ENCODE measurements at places on chromosomes 5 and 9. TPM values are rescaled to one million over a fixed set of nuclear protein-coding genes. Genes with fewer than 3 reads are reported as not detected.
A peak's percentile ranks its signal among the peaks of the same experiment; 100 is the strongest.

- H3K27me3 ChIP-seq = peaks cover 16% of the 10 kb centered on the region
- H3K4me1 ChIP-seq = no peaks in the 10 kb centered on the region
- no peaks in the 10 kb centered on the region for H3K36me3 ChIP-seq
Measured at GRCh38 chr5:180201051-180201987, 7.7 kb downstream of the RASGEF1C start.

DNA sequence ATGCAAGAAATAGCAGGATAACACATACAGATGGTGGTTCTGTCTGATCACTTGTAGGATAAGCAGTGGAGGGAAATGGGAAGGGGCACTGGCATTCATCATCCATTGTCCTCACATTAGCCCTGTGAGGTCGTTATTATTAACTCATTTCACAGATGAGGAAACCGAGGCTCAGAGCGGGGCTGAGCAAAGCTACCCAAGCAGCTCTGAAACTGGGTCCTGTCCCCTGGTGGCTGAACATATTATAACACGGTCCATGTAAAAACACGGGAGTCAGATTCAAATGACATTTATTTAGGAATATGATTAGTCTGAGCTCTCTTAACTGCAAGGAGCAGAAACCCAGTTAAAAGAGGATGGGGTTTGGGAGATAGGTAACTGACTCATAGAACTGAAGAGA, 43.1 kb downstream of the HRH2 start:
- H3K36me3 ChIP-seq = peaks cover 47% of the 10 kb centered on the region
- H3K27me3 ChIP-seq = no peaks in the 10 kb centered on the region
- no peak overlapping the region for H3K4me3 ChIP-seq
- no peak for DNase-seq
- peaks cover 9% of the 10 kb centered on the region for H3K4me1 ChIP-seq

Gene PCDHB2
- not detected for total RNA-seq

DNA sequence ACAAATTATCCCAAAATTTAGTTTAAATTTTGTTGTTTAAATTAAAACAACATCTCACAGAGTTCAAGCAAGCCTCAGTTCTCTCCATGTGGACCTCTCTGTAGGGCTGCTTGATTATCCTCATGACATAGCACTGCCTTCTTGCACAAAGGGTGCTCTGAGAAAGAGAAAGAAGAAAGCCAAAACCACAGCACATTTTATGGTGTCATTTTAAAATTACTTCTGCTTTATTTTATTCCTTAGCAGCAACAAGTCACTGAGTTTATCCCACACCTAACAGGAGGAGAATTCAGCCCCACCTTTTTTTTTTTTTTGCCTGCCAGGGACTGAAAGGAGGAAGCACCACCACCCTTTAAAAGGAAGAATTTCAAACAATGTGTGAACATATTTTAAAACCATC, 12.8 kb upstream of the KCNV2 start:
- H3K36me3 ChIP-seq = peaks cover 10% of the 10 kb centered on the region
- H3K27ac ChIP-seq = no peak overlapping the region
- H3K4me1 ChIP-seq = no peaks in the 10 kb centered on the region
- H3K4me3 ChIP-seq = no peak overlapping the region

Gene SKP1
- 260 TPM for total RNA-seq

- H3K4me3 ChIP-seq = no peak overlapping the region
- no peak overlapping the region for H3K27ac ChIP-seq
- H3K4me1 ChIP-seq = peaks cover 5% of the 10 kb centered on the region
- DNase-seq = no peak
- H3K27me3 ChIP-seq = no peaks in the 10 kb centered on the region
- H3K36me3 ChIP-seq = no peaks in the 10 kb centered on the region
Measured at GRCh38 chr9:95434116-95435073, 82.4 kb downstream of the PTCH1 start.

Gene PCDH1
- total RNA-seq = not detected

DNA sequence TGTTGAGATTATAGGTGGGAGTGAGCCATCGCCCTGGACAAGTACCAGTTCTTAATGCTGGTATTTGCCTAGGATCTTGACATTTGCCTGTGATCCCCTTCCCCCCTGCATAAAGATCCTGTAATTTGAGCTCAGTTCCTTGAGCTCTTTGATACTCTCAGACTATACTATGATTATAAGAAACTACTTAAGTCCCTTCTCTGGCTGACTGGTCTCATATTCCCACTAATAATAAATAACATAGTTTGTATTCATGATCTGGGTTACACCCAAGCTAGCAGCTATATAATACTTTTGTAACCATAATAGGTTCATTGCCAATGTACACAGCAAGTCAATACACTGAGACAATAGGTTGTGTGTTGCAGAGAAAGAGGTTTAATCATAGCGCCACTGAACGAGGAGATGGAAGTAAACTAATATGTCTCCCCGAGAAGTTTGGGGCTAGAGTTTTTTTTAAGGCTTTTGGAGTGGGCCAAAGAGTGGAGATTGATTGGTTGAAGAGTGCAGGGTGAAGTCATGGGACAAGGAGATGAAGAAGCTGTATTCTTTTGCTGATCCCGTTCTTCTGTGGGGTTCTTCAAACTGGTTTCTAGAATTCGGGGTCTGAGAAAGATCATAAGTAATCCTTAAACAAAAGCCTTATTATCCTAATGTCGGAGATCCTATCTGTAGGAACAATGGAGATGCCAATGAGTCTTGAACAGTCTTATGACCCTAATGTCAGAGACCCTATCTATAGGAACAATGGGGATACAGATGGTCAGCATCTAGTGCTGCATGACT, 20.7 kb upstream of the SHOC1 start:
- no peaks in the 10 kb centered on the region for H3K27me3 ChIP-seq
- no peaks in the 10 kb centered on the region for H3K4me1 ChIP-seq
- H3K36me3 ChIP-seq = no peaks in the 10 kb centered on the region

Gene HTR4
- total RNA-seq = not detected

DNA sequence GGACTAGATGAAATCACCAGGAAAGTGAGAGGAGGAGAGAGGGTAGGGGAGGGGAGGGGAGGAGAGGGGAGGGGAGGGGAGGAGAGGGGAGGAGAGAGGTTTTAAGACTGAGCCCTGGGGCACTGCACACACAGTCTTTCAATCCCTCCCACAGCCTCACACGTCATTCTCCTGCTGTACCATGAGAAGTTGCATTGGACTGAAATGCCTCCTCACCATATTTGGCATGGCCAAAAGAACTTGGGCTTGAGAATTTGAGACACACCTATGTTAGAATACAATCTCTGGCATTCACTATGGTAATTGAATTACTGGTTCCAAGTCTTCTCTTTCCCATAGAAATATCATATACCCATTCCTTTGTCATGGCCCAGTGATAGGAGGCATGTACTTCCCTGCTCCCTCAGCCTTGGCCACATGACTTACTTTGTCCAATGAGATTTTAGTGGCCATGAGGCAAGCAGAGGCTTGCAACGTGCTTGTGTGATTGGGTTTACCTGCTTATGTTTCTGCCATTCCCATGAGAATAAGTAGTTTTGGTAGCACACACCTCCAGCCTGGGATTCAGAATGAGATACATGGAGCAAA, 133.3 kb upstream of the SMARCA2 start:
- H3K27ac ChIP-seq = no peak overlapping the region
- H3K27me3 ChIP-seq = peaks cover 11% of the 10 kb centered on the region
- peaks cover 2% of the 10 kb centered on the region for H3K36me3 ChIP-seq
- peaks cover 12% of the 10 kb centered on the region for H3K4me1 ChIP-seq

DNA sequence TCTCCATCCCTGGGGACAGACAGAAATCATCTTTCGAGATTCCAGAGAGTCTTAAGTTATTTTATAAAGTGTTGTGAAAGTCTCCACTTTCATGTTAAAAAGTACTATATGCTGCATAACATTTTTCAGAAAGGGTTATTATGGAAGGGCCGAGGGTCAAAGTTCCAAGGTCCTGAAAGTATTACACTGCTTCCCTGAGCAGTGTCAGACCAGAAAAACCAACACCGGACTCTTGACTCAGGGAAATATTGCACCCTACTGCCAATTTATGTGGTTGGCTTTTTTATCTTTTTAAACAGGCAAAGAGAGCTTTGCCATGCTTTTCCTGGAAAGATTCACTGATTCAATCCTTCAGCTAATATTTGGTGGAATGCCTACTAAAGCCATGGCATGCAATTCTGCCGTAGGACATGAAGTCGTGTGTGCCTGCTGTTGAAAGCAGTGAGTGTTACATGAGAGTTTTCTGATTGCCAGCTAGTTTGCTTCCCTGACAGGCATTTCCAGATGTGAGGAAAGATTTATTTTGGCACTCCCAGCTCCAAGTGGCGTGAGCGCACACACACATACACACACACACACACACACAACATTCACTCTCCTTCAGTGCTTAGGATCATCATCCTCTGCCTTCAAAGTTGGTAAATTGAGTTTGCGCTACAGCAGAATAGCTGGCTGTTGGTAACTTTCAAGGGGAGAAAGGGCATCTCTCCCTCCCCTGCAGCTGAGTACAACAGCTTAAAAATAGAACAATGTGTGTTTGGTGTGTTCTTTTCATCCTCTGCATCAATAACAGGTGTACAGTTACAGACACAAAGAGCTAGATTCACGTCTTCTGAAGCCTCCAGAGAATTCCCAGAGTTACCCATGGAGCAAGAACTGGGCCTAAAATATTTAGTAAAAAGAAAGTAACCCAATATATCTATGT, 45.6 kb downstream of the SLC1A3 start:
- H3K4me1 ChIP-seq = no peaks in the 10 kb centered on the region
- H3K36me3 ChIP-seq = no peaks in the 10 kb centered on the region

- H3K4me3 ChIP-seq = no peak overlapping the region
- peak overlapping the region; percentile 58 for H3K27ac ChIP-seq
- peaks cover 17% of the 10 kb centered on the region for H3K4me1 ChIP-seq
- DNase-seq = peak; percentile 18
- H3K36me3 ChIP-seq = peaks cover 2% of the 10 kb centered on the region
Measured at GRCh38 chr9:114850871-114851270, 45.0 kb upstream of the TNFSF15 start.

- DNase-seq = no peak
- H3K4me1 ChIP-seq = no peaks in the 10 kb centered on the region
- H3K27me3 ChIP-seq = no peaks in the 10 kb centered on the region
- H3K36me3 ChIP-seq = no peaks in the 10 kb centered on the region
- no peak overlapping the region for H3K27ac ChIP-seq
Measured at GRCh38 chr5:113825176-113825575, 311.7 kb downstream of the YTHDC2 start.

Gene CSF2
- total RNA-seq = 103 TPM

GRCh38 chr9:98043915-98044314, 12.6 kb upstream of the NANS start:
- H3K27ac ChIP-seq = no peak overlapping the region
- H3K4me3 ChIP-seq = no peak overlapping the region
- H3K36me3 ChIP-seq = peaks cover 33% of the 10 kb centered on the region
- DNase-seq = no peak
- H3K4me1 ChIP-seq = peaks cover 21% of the 10 kb centered on the region
- H3K27me3 ChIP-seq = no peaks in the 10 kb centered on the region
